Renal pelvis (tissue), 12 donors: ENCODE measurements at places on chromosomes 13 and 19.
A peak's percentile ranks its signal among the peaks of the same experiment; 100 is the strongest.

- no peak for DNase-seq
These were observed 914.7 kb downstream of the SLITRK5 start for GRCh38 chr13:88585861-88586260.

GRCh38 chr13:49213997-49214916 is 5.9 kb upstream of the MLNR start:
- DNase-seq, result no peak

DNA sequence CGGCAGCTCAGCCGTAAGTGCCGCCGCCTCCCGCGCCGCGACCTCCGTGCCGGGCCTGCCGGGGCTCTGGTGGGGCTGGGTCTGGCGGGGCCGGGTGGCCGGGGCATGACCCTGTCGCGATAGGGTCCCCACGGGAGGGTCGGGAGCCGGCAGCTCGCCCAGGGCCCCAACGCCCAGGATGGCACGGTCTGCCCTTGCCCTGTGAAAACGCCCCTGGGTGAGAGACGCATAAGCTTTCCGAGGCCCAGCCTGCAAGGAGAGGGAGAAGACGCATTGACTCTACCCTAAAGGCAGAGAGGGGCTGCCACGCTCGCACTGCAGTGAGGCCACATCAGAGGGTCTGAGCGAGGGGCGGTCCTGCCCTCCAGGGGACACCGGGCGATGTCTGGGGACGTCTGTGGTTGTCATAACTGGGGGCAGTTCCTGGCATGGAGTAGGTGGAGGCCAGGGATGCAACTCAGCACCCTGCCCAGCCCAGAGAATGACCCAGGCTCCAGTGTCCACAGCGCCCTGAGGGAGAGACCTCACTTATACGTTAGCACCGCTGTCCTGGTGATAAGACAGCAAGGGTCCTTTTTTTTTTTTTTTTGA is 539 bp downstream of the ZNF554 start:
- peak; percentile 5 for DNase-seq

DNA sequence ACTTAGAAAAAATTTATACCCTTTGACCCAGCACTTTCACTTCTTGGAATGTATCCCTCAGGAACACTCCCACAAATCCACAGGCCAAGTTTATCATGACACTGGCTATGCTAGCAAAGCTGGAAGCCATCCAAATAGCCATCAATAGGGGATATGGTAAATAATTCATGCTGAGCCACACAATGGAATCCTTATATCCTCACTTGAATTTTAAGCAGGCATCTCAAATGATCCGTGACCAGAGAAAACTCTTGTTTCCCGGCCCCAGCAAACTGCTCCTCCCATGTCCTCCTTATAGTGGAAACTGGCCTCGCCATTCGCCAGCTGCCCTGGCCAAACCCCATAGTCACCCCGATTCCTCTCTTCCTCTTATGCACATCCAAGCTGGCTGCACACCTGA is 37.6 kb downstream of the GRIK5 start:
- DNase-seq, result peak; percentile 53

GRCh38 chr19:7476241-7476640 is 12.6 kb downstream of the PEX11G start:
- no peak for DNase-seq

DNA sequence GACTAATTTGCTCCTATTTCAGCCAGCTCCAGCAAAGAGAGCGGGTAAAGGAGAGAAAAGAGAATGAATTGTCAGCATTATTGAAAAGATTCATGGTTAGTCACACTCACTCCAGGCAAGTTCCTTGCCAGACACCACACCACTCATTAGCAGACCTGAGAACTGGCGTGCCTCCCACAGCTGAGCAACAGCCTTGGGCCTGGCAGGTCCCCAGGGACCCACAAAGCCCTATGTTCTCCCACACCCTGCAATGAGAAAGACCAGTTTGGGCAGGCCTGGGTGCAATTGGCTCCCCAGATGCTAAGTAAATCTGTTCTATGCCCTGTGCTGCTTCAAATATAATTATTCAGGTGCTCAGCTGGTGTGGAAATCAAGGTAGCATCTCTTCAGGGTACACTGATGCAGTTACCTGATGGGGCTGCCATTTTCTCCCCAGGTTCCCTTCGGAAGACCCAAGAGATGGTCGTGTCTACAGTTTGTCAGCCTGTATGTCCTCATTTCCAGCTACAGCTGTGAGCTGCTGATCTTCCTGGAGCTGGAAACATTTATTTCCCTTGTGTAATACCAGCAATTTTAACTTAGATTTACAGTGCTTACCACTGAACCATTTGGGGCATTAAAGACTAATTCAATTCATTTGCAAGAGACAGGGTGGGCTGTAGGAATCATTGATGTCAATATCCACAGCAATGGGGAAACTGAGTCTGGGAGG is 405.0 kb downstream of the COG6 start:
- no peak for DNase-seq

DNA sequence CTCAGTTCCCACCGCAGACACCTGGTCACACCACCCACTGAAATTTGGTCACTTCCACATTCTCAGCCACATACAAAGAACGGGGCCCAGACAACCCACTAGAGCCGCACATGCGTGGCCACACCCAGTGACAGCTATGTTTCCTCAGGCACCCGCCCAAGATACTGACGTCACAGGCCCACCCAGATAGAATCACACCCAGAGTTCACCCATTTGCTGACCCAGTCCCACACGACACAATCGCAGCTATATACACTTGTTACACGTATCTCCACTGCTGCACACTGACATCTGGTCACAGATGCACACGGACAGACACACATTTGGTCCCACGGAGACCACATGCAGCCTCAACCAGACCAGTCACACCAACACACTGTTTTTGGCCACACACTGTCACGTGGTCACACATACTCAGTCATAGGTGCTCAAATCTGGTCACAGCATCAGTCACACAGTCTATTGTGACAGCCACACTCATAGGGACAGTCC is 2.9 kb downstream of the NUMBL start:
- no peak for DNase-seq

DNA sequence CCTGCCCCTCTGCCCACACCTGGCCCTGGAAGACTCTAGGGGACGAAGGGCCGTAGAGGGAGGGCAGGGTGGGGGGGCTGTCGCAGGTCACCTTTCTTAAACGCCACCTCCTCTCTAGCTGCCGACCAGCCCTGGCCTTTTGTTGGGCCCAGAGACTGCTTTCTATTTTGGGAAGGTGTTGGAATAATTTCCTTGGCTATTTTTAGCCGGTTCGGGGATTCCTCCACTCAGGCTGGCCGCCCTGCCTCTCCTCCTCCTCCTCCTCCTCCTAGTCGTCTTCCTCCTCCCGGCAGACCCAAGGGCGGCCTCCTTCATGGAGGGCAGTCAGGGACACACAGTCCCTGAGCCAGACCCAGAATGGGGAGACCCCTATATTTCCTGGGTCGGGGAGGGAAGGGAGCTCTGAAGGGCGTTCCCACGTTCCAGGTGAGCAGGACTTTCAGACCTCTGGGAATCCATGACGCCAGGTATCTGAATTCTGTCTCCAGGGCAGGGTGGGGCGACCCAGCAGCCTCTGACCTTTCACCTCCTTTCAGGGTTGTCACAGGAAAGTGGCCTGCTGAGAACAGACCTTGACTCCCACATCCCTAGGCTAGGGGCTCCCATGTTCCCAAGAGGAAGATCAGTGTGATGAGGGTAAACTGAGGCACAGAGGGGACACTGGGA is 19.9 kb downstream of the GADD45B start:
- no peak for DNase-seq

GRCh38 chr19:39596911-39597310 is 5.4 kb upstream of the LGALS13 start:
- no peak for DNase-seq
